ENCODE measurements at places on chromosomes 6 and 20. TPM values are rescaled to one million over a fixed set of nuclear protein-coding genes. Genes with fewer than 3 reads are reported as not detected.

Gene CLPSL2
- total RNA-seq: not detected

Gene TFAP2D
- not detected for total RNA-seq

Gene GFOD1
- 11.5 TPM for total RNA-seq

Gene FOXC1
- total RNA-seq: 0.08 TPM

Gene ZBP1
- not detected for total RNA-seq

Gene KCNK17
- total RNA-seq: not detected
